ENCODE measurements at places on chromosomes 1 and 21.

- DNase-seq, result no peak
Measured at GRCh38 chr1:18642278-18643095, 11.8 kb downstream of the PAX7 start.

DNA sequence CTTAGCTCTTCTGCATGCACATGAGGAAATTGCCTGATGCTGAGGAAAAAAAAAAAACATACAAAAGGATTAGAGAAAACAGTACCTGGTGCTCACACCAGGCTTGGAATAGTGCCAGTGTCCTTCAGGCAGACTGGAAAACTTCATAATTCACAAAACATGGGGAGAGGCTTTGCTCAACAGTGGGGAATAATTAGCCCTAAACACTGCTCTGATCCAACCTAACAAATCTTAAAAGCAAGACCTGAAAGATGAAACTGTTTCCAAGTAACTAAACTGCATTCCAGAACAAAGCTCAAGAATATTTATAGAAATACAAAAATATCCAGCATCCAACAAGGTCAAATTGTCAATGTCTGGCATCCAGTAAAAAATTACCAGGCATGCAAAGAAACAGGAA lies 124.8 kb downstream of the AK5 start:
- no peak for DNase-seq

- DNase-seq, result no peak
Measured at GRCh38 chr21:42560517-42561179, 47.0 kb downstream of the SLC37A1 start.

DNA sequence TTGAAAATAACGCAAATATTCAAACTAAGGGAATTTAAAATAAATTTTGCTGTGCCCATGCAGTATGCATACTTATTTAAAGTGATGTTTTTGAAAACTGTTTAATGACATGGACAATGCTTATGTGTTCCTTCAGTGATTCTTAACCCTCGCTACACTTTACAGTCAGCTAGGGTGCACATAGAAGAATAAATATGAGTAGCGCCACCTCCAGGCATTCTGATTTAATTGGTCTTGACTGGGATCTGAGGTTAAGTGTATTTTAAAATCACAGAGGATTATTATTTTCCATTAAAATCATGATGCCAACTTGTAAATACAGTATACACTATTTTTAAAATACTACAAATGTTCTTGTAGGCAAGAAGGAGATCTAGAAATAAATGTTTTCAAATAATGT lies 373.5 kb upstream of the ADGRL4 start:
- no peak for DNase-seq

GRCh38 chr1:214551436-214552173 lies at the start of gene PTPN14:
PTPN14 (minus strand) TSS chr1:214551602; CDS start chr1:214464803, 86,799 bp downstream.
- no peak for DNase-seq

Measured in stimulated activated CD4-positive, alpha-beta T cell treated with anti-CD3 and anti-CD28 coated beads, Interleukin-12 subunit alpha, Interleukin-12 subunit beta, amount 100 ng/mL, for 48 hours (primary cell).